ENCODE measurements at places on chromosomes 6 and 20. TPM values are rescaled to one million over a fixed set of nuclear protein-coding genes. Genes with fewer than 3 reads are reported as not detected.

DNA sequence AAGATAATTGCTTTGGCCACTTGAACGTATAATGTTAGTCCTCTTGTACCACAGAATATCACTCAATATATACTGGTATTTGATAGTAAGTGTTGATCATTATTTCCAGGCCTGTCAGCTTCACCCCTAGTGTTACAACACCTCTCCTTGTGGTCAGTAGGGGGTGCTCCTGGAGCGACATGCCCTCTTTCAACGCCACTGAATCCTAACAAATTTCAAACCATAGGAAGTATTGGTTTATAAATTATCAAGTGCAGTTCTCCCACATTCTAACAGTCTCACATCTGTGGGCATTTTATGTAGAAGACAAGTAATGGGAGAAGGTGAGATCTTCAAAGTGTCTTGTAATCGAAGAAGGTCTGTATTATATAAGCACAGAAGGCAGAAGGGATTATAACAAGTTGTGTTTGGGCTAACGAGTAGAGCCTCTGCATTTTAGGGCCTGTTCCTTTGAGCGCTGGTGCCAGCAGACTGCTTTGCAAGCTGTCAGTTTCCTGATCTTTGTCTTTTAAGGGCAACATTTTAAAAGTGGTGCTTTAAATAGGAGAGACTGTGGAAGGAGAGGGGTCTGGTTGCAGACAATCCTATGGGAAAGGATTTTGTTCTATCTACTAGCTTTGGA, 57.1 kb upstream of the CEP162 start:
- DNase-seq, result no peak

DNA sequence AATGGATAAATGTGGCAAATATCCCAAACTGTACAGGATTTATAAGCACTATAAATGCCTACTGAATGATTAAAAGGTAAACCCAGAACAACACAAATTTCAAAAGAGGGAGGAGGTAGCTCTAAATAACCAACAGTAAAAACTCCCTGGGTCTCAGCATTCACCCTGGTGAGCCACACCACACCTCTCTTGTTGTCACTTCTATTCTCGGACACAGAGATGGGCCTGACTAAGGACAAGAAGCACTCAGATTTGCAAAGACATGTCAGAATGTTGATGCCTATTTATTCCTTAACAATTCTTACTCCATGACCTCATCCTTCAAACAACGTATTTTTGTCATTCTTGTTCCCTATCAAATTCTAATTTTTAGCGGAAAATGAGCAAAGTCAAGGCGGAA, 14.7 kb downstream of the TNFRSF21 start:
- DNase-seq, result no peak

DNA sequence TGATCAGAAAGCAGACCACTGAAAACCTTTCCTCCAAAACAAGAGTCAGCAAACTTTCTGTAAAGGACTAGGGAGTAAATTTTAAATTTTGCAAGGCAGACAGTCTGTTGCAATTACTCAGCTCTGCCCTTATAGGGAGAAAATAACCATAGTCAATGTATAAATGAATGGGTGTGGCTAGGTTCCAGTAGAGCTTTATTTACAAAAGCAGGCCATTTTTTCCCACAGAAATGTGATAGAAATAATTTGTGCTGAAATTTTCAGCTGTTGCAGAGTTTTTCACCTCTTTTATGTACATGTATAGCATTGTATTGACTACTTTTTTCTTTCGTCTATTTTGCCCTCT, 7.7 kb downstream of the AMD1 start:
- DNase-seq, result no peak

DNA sequence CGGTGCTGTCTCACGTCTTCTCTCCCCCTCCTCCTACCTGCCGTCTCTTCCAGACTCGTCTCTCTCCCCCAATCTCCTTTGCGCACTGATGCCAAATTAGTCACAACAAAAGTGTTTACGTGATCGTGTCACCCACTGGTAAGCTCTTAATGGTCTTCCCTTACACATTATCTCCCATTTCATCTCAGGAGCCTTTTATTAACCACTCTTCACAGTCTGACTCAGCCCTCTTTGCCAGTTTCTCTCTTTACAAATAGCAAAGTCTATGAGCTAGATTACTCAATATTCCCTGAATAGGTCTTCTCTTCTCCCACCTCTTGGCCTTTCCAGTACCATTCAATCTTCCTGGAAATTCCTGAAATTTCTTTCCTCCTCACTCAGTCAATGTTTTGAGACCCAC, 247.0 kb downstream of the ESR1 start:
- DNase-seq, result no peak

GRCh38 chr20:327186-328026, 2.1 kb downstream of the SOX12 start:
- DNase-seq, result peak; percentile 97

DNA sequence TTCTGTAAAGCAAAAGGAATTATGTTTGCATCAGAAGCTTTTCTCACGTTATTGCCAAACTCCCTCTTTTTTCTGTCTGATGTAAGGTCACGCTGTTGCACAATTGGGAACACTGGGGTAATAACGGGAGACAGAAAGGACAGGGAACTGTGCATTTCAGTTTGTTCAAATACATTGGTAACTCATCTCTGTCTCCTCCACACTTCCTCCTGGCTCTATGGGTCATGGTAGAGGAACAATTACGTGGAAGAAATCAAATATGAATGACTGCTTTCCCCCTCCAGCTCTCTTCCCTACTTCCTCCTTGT, 132.2 kb upstream of the TNFAIP3 start:
- no peak for DNase-seq

DNA sequence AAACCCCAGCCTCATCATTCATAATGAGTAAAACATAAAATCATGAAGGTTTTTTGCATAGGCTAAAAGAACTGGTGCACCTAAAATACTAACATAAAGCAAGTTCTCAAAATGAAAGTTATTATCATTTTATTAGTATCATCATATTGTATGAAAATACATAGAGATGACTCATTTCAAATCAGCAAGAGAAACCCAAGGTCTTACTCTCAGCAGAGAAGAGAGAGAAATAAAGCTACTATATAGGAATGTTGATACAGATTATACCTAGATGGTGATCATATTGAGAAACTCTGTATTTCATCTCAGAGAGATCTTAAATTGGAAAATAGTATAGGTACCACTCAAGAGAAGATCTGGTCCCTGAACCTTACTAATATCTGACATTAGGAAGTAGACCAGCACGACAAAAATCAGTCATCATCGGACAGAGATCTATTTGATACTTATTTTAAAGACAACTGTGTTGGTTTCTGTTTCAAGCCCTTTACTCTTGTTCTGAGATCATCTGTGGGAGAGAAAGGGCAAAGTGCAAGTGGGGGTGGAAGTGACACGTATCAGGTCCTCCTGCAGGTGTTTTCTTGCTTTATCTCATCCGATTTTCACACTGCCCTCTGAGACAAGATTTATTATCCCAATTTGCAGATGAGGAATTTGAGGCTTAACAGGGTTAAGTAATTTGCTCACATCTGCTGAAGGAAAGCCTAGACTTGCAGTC, 532.3 kb downstream of the MAFB start:
- DNase-seq, result no peak

GRCh38 chr20:54173653-54174456, at the start of gene CYP24A1:
CYP24A1 (minus strand) TSS chr20:54173986; CDS start chr20:54173579, 407 bp downstream.
- no peak for DNase-seq

- DNase-seq, result no peak
Measured at GRCh38 chr6:84568971-84569370, 195.4 kb downstream of the TBX18 start.

DNA sequence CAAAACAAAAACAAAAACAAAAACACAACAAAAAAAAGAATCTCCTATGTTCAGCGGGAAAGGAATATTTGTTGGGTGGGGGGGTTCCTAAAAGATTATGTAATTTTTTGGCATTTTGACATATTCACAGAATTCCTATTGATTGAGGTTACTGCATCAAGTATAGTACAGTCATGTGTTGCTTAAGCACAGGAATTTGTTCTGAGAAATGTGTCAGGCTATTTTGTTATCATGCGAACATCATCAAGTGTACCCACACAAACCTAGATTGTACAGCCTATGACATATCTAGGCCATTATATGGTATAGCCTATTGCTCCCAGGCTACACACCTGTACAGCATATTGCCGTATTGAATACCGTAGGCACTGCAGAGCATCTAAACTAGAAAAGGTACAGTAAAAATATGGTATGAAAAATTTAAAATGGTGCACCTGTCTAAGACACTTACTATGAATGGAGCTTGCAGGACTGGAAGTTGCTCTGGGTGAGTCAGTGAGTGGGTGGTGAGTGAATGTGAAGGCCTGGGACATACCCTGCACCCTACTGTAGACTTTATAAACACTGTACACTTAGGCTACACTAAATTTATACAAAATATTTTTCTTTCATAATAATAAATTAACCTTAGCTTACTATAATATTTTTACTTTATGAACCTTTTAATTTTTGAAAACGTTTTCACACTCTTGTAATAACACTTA, 110.6 kb downstream of the CDKAL1 start:
- DNase-seq, result no peak

- DNase-seq, result peak; percentile 66
Measured at GRCh38 chr6:37182736-37183590, 13.0 kb downstream of the PIM1 start.

DNA sequence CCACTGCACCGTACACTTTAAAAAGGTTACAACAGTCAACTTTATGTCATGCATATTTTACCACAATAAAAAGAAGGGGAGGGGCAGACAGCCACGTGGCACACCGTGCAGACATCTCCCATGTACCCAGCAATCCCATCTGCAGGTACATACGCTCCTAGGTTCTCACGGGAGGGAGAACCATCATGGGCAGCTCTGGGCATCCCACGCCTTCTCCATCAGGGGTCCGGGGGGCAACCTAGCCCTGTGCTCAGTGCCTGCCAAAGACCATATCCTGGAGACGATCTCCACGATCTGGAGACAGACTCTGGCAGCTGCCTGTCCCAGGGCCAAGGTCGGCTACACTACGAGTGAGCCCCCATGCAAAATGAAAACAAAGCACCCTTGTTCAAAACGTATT, 2.5 kb upstream of the BNIP5 start:
- DNase-seq, result no peak

GRCh38 chr6:125022391-125022989, 60.3 kb downstream of the RNF217 start:
- DNase-seq, result peak; percentile 24

DNA sequence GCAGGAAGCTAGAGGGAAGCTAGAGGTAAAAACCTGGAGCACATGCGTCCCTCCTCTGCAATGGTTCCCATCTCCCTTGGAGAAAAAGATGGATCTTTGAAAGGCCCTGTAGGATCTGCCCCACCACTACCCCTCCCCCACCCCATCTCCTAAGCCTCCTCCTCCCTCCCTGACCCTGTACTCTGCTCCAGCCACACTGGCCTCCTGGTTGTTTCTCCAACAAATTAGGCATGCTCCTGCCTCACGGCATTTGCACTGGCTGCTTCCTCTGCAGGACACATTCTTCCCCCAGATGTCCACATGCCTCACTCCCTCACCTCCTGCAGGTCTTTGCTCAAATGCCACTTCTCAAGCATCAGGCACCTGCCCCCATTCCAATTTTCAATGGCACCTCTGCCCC, 45.5 kb downstream of the UBE2V1 start:
- DNase-seq, result no peak

DNA sequence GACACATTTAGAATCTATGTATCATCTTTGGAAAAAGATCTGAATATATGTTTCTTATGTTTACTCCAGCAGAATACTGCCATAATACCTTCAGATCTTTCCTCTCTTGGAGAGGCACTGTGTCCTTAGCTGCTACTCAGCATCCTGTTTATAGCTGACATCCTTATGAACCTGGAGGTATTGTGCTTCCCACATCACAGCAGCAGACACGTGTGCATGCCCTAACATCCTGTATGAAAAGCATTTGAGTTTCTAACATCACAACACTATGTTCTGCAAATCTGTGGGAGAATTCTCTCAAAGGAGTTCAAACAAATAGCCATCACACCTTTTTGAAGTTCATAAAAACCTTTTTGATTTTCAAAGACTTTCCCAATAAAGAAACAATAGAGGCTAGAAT, 216.0 kb downstream of the GJA1 start:
- peak; percentile 39 for DNase-seq

DNA sequence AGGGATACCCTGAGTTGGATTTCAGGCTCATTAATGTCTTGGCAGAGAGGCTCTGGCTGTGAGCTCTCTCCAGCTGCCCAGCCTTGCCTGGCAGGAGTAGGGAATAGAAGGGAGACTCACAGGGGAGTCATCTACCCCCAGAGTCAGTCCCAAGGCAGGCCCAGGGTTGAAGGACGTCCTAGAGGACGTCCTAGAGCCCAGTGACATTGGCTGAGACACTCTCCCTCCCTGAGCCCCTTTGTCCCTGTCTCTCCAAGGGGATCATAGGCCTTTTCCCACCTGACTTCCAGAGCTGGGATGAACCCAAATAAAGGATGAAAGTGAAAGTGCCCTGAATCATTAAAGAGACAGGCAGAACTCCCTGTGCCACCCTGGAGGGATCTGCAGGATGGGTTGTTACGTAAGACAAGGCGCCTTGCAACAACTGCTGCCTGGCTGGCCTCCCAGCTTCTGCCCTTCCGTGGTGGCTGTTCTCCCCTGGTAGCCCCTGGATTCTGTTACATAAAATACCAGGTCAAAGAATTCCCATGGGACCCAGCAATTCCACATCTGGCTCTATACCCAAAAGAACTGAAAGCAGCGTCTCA, 53.6 kb upstream of the SIRPA start:
- DNase-seq, result no peak

Gene PTK6
- not detected for total RNA-seq

Gene CDH4
- total RNA-seq, result 0.66 TPM

Gene ZNF292
- total RNA-seq, result 32.9 TPM

Gene BTN1A1
- total RNA-seq, result 0.04 TPM

Gene HSPA12B
- 18.3 TPM for total RNA-seq

Gene FAM229B
- 34.8 TPM for total RNA-seq

Gene GLP1R
- total RNA-seq, result under 0.01 TPM

Gene SCGN
- not detected for total RNA-seq

Gene GSTA3
- not detected for total RNA-seq

Gene COL9A3
- total RNA-seq, result 27.1 TPM

Data from muscle of leg (tissue), 16 donors.